HuH-7.5 (cell line): ENCODE measurements at places on chromosomes 6 and 20.

DNA sequence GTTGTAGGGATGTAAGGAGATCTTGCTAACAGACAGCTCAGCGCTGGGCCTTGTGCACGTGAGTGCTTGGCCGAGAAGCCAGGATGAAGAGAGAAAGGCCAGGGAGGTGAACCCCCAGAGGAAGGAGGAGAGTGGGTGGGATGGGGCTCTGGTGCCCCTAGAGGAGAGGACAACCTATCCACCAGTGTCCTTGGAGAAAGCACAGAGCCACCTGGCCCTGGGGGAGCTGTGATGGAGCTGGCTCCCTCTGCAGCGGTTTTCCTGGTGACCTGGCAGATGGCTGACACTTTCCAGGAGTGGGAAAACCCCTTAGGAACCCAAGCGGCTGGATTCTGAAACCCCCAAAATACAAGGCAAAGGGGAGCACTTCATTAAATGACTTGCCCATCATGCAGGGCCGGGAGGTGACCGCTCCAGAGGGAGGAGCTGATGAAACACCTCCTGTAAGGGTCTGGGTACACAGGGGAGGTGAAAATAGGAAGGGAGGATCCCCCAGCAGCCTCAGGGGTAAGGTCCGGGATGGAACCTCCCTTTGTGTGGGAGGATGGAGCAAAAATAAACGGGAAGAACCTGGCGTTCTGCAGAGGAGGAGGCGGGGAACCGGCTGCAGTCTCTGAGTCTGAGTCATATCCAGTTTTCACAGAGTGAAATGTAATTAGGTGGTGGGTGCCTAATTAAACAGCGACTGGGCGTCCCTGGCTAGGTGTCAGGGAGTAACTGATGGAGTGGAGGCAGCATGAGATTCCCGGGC, 80.4 kb downstream of the SULF2 start:
- peak; percentile 70 for DNase-seq

DNA sequence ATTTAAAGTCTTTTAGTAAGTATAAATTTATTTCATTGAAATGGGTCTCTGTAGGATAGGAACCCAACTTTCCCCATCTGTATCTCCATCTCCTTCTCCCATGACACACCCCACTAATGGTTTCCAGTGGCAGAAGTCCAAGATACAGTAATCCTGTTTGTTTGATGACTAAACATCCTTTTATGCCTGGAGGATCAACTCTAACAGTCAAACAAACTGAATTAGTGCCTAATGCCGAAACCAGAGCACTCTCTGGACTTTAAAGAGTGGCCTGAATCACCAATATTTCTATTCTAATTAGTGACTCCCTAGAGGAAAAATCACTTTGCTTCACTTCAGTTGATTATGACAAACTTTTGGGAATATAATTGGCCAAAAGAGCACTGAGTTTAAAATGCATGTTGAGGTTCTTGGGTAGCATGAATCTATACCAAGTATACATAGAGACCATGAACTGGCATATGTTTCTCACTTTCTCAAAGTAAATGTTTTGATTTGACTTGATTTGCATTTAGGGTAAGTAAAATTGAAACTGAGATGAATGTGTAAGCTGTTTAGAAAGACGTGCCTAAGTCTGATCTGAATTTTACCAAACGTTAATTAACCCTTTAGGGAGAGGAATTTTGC, 776.4 kb upstream of the NRSN1 start:
- peak; percentile 6 for DNase-seq

- no peak for DNase-seq
These were observed 39.5 kb downstream of the C20orf203 start for GRCh38 chr20:32634041-32634805.

GRCh38 chr20:59405226-59406200, 105.1 kb downstream of the EDN3 start:
- no peak for DNase-seq

DNA sequence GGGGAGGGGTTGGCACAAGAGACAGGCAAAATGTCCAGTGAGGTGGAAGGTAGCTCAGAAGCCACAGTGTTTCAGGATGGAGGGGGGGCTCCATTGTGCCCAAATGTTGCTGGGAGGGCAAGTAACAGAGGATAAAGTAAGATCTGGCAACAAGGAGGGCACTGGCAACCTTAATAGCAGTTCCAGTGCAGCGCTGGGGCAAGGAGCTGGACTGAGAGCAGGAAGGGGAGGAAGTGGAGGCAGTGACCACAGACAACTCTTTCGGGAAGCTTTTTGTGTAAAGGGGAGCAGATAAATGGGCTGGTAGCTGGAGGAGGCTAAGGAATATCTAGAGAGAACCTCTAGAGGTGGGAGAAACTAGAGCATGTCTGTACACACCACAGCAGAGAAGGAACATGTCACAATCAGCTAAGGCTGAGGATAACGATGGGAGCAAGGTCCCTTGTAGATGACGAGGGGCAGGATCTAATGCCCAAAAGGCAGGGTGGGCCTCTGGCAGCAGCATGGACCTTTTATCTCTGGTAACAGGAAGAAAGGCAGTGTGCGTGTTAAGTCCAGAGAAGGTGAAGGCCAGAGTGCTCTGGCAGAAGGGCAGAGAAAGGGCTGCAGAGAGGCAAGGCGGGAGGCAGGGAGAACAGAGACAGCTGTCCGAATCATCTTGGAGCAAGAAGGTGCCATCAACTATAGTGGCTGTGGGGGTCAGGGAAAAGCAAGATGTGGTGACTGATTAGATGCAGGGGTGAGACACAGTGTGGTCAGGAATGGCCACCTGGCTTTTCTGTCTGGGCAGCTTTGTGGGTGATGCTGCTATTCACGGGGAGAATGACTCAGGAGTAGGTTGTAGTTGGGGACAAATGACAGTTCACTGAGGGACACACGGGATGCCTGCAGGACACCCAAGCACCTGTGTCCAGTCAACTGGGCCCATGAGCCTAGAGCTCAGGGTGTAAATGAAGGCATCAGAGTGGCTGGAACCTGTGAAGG, 17.4 kb downstream of the TMEM242 start:
- no peak for DNase-seq

- DNase-seq, result no peak
These were observed 70.8 kb upstream of the AHI1 start for GRCh38 chr6:135568379-135568778.

DNA sequence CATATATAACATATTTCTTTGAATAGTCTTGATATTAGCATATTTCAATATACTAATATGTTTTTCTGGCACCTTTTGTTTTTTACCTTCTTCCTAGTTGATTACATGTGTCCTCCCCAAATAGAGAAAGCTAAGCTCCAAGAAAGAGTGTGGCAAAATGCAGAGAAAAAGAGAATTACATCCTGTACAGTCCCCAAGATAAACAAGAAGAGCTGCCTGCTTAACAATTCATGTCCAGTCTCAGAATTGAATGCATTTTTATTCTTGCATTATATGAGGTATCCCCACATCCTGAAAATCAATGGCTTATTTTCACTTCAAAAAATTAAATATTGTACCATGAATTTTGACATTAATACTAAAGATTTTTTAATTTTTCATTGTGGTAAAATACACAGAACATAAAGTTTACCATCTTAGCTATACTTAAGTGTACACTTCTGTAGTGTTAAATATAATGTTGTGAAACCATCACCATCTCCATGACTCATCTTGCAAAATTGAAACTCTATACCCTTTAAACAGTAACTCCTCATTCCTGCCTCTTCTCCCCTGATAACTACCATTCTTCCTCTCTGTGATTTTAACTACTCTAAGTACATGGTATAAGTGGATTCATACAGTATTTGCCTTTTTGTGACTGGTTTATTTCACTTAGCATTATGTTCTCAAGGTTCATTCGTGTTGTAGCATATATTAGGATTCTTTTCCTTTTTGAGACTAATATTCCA, 490.3 kb downstream of the COL12A1 start:
- no peak for DNase-seq

DNA sequence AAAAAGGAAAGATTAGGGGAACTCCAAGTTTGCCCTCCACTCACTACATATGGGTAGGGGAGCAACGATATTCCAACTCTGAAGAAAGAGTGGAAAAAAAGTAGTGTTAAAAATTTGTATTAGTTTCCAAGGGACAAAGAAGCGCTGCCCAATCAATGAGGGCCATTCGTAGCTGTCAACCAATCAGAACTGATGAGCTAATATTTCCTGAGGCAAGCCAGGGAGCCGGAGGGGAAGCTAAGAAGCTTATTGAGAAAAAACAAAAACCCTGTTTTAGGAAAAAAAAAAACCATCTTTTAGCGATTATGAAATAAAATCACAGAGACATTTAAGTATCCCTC, 59.5 kb downstream of the TRIM38 start:
- DNase-seq, result no peak

DNA sequence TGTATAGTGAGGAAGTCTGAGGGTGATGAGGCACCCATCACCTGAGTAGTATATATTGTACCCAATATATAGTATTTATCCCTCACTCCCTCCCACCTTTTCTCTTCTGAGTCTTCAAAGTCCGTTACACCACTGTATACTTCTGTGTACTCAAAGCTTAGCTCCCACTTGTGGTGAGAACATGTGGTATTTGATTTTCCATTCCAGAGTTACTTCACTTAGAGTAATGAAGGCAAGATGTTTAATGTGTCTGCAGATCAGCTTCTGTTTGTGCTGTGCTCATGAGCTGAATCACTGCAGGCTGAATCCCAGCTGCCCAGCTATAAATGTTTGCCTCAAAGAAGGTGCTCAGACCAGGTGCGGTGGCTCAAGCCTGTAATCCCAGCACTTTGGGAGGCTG, 139.3 kb upstream of the FOXA2 start:
- DNase-seq, result no peak

DNA sequence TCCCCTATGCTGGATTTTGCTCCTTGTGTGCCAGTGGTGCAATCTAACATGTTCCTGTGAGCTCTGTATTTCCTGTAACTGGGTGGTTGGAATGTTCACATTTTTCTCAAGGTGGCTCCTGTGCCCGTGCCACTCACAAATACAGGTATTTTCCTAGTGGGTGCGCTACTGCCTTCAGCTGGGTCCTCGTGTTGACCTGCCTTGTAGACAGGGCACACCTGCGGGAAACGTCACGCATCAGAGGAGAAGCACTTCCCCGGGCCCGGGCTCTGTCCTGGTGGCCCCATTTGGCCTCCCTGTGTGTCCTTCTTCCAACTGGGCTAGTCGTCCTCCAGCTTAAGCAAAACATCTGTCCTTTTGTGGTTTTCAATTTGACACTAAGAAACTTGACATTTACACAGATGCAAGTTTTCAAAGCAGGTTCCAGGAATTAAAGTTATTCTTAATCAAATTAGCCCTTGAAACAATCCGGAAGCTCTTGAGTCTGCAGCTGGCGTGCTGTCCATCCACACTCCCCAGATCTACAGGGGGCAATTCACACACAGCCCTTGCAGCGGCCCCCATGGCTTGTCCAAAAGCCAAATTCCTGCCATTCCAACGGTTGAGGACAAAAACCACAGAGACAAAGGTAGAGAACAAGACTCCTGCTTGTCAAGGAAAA, 275.1 kb downstream of the CDC5L start:
- no peak for DNase-seq

- no peak for DNase-seq
These were observed 143.0 kb downstream of the SAMD5 start for GRCh38 chr6:147651249-147652063.

DNA sequence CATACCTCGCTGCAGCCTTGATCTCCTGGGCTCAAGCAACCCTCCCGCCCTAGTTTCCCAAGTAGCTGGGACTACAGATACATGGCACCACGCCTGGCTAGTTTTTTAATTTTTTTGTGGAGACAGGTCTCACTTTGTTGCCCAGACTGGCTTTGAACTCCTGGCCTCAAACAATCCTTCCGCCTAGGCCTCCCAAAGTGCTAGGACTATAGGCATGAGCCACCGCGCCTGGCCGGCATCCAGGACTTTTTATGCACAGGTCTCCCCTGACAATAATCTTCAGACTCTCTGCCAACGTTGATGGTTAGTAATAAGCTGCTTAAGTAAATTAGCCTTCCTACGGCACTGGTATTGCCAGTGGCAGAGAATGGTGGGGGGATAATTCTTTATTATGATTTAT, 110.5 kb upstream of the MTHFD1L start:
- DNase-seq, result no peak

GRCh38 chr6:46626976-46627375, 25.6 kb downstream of the CYP39A1 start:
- DNase-seq, result no peak

- no peak for DNase-seq
These were observed 210.5 kb downstream of the ERMARD start for GRCh38 chr6:169961772-169962561.

- no peak for DNase-seq
These were observed 3.0 kb upstream of the ZSCAN26 start for GRCh38 chr6:28263922-28264321.

DNA sequence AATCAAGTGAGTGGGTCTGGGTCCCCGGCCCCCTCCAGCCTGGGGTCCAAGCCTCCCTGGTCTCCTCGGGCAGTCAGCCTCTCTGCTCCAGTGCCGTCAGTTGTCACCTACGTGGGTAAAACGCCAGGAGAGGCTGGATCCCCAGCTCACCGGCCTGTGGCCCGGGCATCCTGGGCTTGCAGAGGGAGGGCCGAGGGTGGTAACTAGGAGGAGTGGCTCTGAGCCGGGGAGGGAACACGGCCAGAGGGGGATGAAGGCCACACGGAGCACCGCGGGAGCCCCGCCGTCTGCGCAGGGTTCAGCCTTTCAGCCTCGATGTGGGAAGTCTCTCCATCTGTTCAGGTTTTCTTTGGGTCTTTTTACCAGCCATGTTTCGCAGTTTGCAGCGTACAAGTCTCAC, 29.5 kb upstream of the BHLHE23 start:
- DNase-seq, result no peak

DNA sequence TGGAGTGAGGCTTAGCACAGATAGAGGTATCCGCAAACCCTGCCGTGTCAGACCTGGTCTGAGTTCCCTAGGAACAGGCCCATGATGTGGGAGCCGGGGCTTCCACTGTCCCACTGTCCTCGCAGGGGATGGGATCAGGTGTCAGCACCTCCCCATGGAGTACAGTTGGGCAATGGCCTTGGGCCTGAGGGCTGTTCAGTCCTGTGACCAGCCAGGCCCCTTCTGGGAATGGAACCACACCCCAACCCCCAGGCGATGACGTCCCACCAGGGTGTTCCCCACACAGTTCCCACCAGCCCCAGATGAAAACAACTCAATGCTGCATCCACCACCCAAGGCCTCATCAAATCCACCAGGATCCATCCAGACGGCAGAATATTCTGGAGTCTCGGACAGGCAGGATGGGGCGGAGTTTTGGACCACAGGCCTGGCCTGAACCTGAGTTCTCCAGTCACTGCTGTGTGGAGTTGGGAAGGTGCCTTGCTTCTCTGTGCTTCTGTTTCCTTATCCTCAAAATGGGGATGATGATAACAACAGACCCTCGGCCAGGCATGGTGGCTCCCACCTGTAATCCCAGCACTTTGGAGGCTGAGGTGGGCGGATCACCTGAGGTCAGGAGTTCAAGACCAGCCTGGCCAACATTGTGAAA, 62.2 kb downstream of the UBE2V1 start:
- no peak for DNase-seq

DNA sequence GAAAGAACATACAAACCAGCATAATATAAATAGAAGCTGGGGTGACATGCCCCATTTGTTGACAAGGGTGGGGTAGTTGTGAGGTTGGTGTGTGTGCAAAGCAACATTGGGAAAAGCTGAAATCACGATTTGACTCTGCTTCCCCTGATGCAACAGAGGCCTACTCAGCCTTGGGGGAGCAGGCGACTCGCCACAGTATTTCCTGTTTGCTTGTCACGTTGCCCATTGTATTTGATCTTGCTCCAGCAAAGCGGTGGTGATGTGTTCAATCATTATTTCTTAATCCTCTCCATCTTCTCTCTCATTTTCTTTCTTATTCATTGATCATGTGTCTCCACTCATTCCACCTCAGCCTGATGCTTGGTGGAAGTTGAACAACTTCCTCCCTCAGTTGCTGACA, 165.8 kb upstream of the CITED2 start:
- DNase-seq, result no peak

GRCh38 chr6:41457303-41457670, 88.9 kb upstream of the FOXP4 start:
- no peak for DNase-seq

- no peak for DNase-seq
These were observed 248.8 kb upstream of the AFDN start for GRCh38 chr6:167577891-167578361.
